ENCODE measurements at places on chromosomes 7 and 10. TPM values are rescaled to one million over a fixed set of nuclear protein-coding genes. Genes with fewer than 3 reads are reported as not detected.
A peak's percentile ranks its signal among the peaks of the same experiment; 100 is the strongest.

GRCh38 chr10:4243651-4244050 lies 458.6 kb upstream of the KLF6 start:
- no peaks in the 10 kb centered on the region for H3K36me3 ChIP-seq
- peak overlapping the region; percentile 99 for H3K27ac ChIP-seq
- peak; percentile 92 for DNase-seq
- H3K4me1 ChIP-seq, result peaks cover 56% of the 10 kb centered on the region
- H3K4me3 ChIP-seq, result no peak overlapping the region

DNA sequence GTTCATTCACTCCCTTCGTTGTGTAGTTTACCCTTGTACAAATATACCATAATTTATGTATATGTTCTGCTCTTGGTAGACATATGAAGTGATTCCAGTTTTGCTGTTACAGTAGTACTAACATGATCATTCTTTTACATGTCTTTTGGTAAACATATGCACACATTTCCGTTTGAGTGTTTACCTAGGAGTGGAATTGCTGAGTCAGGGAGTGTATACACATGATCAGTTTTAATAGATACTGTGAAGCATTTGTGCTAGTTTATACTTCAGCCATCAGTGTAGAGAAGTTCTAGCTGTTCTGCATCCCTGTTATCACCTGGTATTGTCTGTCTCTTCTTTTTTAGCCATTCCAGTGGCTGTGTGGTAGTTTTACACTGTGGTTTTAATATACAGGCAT lies 34.5 kb upstream of the CYP26C1 start:
- H3K4me1 ChIP-seq, result peaks cover 4% of the 10 kb centered on the region
- no peak for DNase-seq
- H3K4me3 ChIP-seq, result no peak overlapping the region
- H3K27ac ChIP-seq, result no peak overlapping the region

GRCh38 chr7:23454881-23455526 lies 15.3 kb downstream of the IGF2BP3 start:
- no peaks in the 10 kb centered on the region for H3K27me3 ChIP-seq
- no peak for DNase-seq
- H3K36me3 ChIP-seq, result no peaks in the 10 kb centered on the region
- H3K4me3 ChIP-seq, result no peak overlapping the region
- H3K4me1 ChIP-seq, result no peaks in the 10 kb centered on the region

DNA sequence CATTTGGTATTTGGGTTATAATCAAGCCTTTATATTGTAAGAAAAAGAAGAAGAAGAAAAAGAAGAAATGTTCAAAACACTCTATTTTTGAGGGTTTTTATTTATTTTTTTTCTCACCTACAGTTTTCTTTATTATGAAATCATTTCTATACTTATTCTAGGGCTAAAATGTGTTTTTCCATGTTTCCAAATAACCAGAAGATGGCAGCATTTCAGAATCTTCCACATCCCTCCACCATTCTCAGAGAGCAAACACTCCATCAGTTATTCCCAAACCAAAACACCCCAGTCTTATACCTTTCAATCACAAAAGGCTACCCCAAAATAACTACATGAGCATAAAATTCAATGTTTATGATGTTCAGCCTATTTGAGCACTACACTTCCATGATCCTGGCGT lies 38.7 kb upstream of the PPP1R17 start:
- H3K4me1 ChIP-seq, result no peaks in the 10 kb centered on the region
- no peaks in the 10 kb centered on the region for H3K27me3 ChIP-seq
- no peaks in the 10 kb centered on the region for H3K36me3 ChIP-seq
- DNase-seq, result no peak

GRCh38 chr10:78931321-78932053 lies 137.3 kb upstream of the ZMIZ1 start:
- H3K36me3 ChIP-seq, result no peaks in the 10 kb centered on the region
- peak overlapping the region; percentile 17 for H3K27ac ChIP-seq
- peaks cover 17% of the 10 kb centered on the region for H3K4me1 ChIP-seq
- DNase-seq, result peak; percentile 52
- H3K27me3 ChIP-seq, result no peaks in the 10 kb centered on the region

DNA sequence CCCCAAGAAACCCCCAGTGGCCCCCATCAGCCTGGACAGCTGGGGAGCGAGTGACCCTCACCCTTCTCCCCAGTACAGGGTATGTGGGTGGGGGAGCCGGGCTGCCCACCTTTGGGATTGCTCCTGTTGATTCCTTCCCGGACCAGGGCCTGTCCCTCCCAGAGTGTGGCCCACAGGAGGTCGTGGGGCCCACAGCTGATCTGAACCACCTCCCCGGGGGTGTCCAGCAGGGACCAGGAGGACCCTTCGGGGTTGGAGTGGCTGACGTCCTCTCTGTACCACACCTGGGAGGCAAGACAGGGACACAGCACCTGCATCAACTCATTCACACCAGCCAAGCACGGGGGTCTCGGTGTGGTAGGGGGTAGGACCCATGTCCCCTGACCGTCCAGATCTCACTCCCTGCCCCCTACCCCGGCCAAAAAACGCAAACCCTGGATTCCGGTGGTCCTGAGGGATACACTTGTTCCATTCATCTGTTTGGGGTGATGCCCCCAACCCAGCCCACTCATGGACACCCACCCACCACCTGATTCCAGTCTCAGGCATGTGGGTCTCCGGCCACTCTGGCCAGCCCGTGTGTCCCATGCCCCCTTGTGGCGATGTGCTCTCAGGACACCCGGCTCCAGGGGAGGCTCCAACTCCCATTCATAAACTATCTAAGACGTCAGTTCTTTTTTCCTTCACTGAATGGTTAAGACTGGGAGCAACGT lies 10.9 kb downstream of the TECPR1 start:
- H3K36me3 ChIP-seq, result peaks cover 8% of the 10 kb centered on the region
- H3K27me3 ChIP-seq, result no peaks in the 10 kb centered on the region
- peak; percentile 54 for DNase-seq
- H3K4me3 ChIP-seq, result no peak overlapping the region
- peaks cover 12% of the 10 kb centered on the region for H3K4me1 ChIP-seq

GRCh38 chr10:68876246-68877138 lies 24.6 kb upstream of the DDX50 start:
- H3K4me3 ChIP-seq, result no peak overlapping the region
- H3K4me1 ChIP-seq, result no peaks in the 10 kb centered on the region
- peaks cover 11% of the 10 kb centered on the region for H3K27me3 ChIP-seq

- no peak overlapping the region for H3K27ac ChIP-seq
- no peak for DNase-seq
- no peak overlapping the region for H3K4me3 ChIP-seq
- no peaks in the 10 kb centered on the region for H3K36me3 ChIP-seq
Observed at GRCh38 chr7:151757274-151757673, 119.6 kb downstream of the PRKAG2 start.

DNA sequence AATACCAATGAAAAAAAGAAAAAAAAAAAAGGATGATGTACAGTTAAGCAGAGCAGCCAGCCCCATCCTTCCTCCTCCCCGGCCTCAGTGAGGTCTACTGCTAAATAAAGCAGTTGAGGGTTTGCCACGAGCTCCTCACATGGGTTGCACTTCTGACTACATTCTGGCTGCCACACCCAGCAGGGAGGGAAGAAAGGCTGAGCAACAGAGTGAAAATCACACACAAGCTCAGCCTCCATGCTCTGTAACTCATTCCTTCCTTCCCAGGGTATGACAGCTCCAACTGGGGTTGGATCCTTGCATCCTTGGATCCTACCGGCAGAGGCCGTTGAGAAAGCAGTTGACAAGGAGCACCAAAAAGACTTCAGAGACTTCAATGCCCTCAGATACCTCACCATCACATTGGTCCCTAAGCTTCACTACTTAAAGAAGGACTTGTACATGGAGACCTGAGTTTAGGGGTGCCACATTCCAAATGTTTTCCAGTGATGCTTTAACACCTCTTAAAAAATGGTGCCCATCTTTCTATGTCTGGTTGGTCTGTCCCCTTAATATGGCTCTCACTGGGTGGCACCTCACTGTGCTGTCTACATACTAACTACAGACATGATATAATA lies 52.9 kb upstream of the PIK3CG start:
- peaks cover 5% of the 10 kb centered on the region for H3K4me1 ChIP-seq
- H3K4me3 ChIP-seq, result no peak overlapping the region
- H3K36me3 ChIP-seq, result no peaks in the 10 kb centered on the region
- no peak for DNase-seq
- H3K27me3 ChIP-seq, result no peaks in the 10 kb centered on the region
- no peak overlapping the region for H3K27ac ChIP-seq

- no peaks in the 10 kb centered on the region for H3K4me1 ChIP-seq
- no peak for DNase-seq
- H3K36me3 ChIP-seq, result no peaks in the 10 kb centered on the region
- H3K27me3 ChIP-seq, result peaks cover 2% of the 10 kb centered on the region
- H3K27ac ChIP-seq, result no peak overlapping the region
Observed at GRCh38 chr10:71077143-71077581, 135.2 kb upstream of the UNC5B start.

DNA sequence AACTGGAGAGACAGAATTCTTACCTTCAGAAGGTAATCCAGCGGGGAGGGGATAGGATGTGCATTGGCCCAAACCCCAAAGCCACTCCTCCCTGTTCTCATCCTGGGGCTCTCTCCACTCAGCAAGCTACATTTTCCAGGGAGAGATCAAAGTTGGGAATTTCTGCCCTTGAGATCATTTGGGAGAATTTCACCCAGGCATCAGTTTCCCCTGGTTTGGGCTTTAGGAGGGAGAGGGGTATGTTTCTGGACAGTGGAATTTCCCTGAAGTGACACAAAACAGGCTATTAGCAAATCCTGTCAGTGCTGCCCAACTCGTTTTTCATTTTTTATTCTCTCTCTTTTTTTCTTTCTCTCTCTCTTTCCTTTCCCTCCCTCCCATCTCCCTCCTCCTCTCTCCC lies 35.7 kb downstream of the CYP17A1 start:
- H3K4me3 ChIP-seq, result no peak overlapping the region
- peaks cover 3% of the 10 kb centered on the region for H3K36me3 ChIP-seq
- H3K27me3 ChIP-seq, result no peaks in the 10 kb centered on the region
- peak; percentile 37 for DNase-seq
- H3K4me1 ChIP-seq, result peaks cover 53% of the 10 kb centered on the region

DNA sequence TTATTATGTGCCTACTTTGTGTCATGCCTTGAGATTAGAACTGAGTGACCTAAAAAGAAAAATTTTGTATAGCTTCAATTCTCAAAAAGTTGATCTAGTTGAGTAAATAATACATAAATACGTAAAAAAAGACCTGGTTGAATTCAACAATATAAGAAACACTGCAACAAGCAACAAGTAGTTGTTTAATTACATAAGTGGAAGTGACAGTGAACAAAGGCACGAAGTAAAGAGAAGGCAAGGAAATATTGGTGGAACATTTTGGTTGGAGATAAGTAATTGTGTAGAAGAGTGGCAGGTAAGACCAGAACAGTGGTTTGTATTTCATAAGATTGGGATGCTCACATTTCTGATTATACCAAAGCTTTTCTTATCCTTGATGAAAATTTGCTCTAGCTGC lies 8.2 kb upstream of the MYPN start:
- H3K36me3 ChIP-seq, result no peaks in the 10 kb centered on the region
- H3K27me3 ChIP-seq, result no peaks in the 10 kb centered on the region
- peaks cover 15% of the 10 kb centered on the region for H3K4me1 ChIP-seq
- no peak overlapping the region for H3K27ac ChIP-seq
- no peak for DNase-seq

DNA sequence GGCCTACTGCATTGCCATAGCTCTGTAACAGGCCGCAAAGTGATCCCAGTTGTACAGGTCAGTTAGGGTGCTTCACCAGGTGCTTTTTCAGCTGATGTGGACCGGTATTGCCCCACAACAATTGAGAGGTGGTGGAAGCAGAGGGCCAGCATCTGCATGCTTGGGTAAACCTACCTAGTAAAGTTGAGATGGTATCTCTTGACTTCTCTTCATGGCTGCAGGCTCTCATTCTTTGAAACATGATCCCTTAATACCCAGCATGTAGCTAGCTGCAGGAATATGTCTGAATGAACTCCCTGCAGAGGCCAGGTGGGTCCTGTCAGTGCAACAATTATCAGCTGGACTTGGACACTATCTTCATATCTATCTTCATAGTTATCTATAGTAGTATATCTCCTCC lies 60.7 kb upstream of the CCDC6 start:
- H3K27me3 ChIP-seq, result no peaks in the 10 kb centered on the region
- no peaks in the 10 kb centered on the region for H3K36me3 ChIP-seq
- no peaks in the 10 kb centered on the region for H3K4me1 ChIP-seq
- no peak for DNase-seq
- no peak overlapping the region for H3K4me3 ChIP-seq
- no peak overlapping the region for H3K27ac ChIP-seq

DNA sequence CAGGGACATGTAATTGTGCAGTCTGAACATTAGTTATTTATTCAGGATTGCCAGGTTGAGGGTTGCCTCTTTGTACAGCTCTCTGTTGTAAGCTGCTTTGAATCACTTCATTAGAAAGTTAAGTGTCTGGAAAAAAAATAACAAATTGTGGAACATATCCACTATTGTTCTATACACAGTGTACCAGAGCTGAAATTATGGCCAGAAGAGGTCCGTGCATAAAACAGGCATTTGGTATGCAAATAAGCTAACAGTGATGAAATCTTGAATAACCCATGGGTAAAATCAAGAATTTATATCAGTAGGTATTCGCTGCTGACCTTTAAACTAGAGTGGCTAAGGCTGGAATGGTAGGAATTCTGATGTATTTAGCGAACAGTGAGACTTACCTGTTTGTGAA lies 152.1 kb downstream of the LHFPL3 start:
- H3K4me1 ChIP-seq, result no peaks in the 10 kb centered on the region
- H3K27me3 ChIP-seq, result no peaks in the 10 kb centered on the region
- H3K27ac ChIP-seq, result no peak overlapping the region
- no peak overlapping the region for H3K4me3 ChIP-seq
- DNase-seq, result no peak

DNA sequence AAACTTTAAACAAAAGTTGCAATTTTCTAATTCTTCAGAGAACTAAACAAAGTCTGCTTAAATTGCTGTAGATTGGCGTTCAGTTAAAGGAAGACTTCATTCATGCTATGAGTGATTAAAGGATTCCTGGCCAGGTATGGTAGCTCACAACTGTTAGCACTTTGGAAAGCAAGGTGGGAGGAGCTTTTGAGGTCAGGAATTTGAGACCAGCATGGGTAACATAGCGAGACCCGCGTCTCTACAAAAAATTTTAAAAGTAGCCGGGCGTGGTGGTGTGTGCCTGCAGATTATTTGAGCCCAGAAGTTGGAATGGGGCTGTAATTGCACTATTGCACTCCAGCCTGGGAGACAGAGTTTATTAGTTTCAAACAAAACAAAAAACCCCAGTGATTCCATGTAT lies 13.5 kb upstream of the SCRN1 start:
- H3K4me3 ChIP-seq, result no peak overlapping the region
- H3K36me3 ChIP-seq, result no peaks in the 10 kb centered on the region
- no peaks in the 10 kb centered on the region for H3K4me1 ChIP-seq
- H3K27me3 ChIP-seq, result no peaks in the 10 kb centered on the region
- DNase-seq, result no peak
- no peak overlapping the region for H3K27ac ChIP-seq

The MYO1G gene
- 0.11 TPM for total RNA-seq

The SAP25 gene
- total RNA-seq, result 2.4 TPM

The CPN1 gene
- total RNA-seq, result not detected

The NEURL1 gene
- total RNA-seq, result 0.22 TPM

Data from endothelial cell of umbilical vein (primary cell).